ENCODE measurements at places on chromosomes 11 and 22.

- no peak for DNase-seq
Measured at GRCh38 chr11:19018901-19019300, 41.6 kb downstream of the MRGPRX2 start.

DNA sequence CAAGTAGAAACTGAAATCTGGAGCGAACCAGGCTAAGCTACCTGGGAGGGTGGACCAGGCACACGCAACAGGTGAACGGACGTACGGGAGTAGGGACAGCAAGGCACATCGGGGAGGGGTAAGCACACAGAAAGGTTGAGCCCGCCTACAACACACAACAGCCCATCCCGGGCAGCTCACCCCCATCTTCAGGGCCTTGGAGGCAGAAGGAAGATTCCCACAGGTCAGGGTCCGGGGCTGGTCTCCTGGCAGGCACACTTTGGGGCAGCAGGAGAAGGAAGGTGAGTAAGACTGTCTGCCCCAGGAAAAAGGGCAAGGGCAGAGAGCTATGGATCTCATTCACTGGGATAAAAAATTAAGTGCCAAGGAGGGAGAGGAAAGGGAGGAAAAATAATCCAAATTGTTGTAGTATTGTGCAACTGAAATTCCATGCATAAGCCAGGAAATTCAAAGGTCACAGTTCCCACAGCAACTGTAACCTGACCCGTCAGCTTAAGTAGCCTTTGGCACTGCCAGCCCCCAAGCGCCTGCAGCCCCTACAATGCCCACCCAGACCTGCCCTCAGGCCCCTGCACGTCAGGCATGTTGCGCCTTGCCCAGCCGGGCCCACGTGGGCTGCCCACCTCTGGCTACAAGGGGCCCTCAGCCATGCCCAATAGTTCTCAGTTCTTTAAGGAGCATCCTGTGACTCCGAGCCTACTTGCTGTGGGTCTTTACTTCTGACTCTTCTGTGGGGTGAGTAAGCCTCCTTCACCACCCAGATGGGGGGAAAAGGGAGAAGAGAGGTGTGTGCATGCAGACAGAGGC is 51.8 kb downstream of the MICAL3 start:
- DNase-seq, result no peak

DNA sequence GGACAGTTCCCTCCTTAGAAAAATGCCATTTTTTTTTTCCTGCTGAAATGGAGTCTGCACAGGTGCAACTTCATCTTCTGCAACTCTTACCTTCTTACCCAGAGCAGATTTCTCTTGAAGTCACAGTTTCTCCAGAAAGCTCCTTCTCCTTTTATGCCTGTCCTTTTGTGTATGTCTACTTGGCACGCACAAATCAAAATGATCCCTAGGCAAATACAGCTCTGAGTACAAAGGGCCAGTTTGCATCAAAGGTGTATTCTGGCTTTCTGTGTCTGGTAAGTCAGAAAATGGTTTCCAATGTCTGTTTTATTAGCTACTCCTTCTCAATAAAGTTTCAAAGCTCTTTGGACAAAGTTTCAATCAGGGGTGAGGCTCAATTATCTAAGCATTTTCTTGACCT is 2.5 kb downstream of the CLDN25 start:
- DNase-seq, result no peak

- DNase-seq, result no peak
Measured at GRCh38 chr11:67098799-67099429, 20.1 kb upstream of the KDM2A start.

DNA sequence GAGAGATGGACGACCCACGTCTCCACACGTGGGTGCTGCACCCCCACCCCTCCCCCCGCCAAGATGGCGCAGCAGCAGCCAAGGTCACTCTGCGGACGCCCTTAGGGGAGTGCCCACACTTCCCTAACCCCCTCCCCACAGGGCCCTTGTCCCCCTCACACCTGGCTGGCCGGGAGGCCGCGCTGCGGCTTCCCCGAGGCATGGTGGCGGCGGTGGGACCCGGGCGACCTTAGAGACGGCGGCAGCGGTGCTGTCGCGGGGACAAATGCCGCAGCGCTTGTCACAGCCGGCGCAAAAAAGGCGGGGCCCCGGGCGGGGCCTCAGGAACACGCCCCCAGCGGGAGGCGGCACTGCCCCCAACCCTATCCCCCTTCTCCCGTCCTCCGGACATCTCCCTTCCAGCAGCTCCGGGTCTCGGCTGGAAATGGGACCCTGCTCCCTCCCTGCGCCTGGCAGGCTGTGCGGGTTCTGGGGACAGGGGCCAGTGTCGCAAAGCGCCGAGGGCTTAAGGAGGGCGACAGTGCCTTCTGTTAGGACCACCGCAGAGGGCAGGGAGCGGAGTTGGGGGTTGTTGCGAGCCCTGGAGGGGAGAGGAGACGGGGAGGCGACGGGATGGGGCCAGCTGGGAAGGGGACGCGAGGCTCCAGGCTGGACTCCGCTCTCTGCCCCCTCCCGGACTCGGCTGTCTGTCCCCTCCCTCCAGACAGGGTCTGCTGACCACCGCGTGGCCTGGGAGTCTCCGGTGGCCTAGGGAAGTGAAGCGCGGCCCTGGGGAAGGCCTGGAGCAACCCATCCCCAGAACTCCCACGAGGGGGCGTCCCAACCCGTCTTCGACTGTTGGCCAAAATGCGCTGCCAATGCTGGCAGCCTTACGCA is at the start of gene CHCHD10:
Gene CHCHD10 (minus strand): TSS at position 300 of the 876 bp plus-strand sequence. CDS start 98 bp downstream, at position 202.
- peak; percentile 87 for DNase-seq

DNA sequence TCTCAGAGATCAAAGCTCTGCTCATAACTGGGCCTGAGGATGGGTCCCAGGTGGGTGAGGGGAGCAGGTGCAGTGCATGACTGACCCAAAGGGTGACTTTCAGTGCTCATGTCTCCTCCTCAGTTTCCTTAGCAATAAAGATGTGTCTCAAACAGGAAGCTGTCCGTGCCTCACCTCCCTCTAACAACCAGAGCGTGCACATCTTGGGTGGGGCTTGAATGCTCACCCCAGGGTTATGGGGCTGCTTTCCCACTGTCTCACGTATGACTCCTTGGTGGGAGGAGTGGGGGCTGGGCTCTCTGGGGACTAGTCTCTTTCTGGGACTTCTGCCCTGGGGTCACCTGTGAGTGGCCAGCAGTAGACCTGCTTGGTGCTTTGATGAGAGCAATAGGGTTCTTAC is 53.9 kb upstream of the PHOX2A start:
- no peak for DNase-seq

DNA sequence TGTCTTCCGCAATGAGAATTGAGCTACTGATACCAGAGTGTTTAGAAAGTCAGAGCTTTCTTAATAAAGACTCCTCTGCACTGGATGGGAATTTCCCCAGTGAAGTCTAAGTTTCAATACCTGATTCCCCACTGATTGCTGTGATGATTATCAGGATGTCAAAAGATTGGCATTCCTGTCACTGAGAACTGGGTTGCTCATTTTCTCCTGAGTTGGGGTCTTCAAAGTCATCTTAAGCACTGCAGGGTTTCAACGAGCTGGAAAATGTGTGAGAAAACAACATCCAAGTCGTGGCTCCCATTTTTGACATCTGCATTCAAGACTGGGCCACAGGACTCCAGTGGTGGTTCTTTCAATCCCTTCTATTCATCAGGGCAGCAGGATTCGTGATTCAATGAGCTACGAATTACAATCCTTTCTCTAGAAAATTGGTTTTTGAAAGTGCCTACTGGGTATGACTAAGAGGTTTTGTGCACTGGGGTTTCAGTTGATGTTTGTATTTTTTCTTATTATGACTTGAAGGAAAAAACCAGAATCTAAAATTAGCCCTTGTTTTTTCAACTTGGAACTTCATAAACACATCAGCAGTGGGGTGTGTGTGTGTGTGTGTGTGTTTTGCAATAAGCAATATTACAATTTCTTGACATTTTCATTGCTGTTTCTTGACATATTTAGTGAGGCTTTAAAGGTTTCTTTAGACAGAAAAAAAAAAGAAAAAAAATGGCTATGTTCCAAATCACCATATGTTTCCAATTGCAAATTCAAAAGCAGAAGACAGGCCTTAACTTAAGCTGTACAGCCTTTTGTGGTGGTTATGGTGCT is 233.0 kb downstream of the FAM76B start:
- DNase-seq, result no peak

DNA sequence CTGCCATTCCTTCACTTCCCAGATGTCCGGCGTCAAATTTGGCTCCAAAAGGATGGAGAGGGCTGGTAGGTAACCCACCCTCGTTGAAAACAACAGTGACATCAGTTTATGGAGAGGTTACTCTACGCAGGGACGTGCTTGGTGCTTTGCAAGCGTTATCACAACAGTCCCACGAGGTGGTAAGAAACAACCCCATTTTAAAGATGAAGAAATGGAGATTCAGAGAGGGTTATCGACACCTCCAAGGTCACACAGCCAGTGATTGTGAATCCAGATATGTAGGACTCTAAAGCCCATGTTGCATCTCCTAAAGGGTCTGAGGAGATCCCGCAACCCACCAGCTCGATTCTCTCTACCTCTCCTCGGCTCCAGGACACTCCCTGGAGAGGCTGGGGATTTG is 773 bp downstream of the MIAT start:
- DNase-seq, result no peak

GRCh38 chr11:69241075-69241740 is 52.7 kb upstream of the MYEOV start:
- no peak for DNase-seq
